ENCODE measurements at places on chromosomes 2 and 18.

DNA sequence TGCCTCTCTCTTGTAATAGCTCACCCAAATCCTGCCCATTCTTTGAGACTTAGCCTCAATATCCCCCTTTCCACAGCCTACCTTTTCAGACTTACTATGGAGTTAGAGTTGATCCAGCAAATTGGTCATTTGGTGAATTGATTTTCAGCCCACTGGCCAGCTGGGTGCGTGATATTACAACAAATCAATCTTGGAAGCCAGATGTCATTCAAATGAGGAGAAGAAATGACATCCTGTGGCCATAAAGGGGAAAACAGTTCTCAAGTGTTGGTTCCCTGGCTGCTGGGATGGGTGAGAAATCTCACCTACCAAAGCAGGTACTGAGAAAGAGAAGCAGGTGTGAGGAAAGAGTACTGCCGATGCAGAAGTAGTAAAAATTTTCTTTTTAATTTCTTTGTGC is 36.7 kb upstream of the FOXI3 start:
- DNase-seq: no peak

DNA sequence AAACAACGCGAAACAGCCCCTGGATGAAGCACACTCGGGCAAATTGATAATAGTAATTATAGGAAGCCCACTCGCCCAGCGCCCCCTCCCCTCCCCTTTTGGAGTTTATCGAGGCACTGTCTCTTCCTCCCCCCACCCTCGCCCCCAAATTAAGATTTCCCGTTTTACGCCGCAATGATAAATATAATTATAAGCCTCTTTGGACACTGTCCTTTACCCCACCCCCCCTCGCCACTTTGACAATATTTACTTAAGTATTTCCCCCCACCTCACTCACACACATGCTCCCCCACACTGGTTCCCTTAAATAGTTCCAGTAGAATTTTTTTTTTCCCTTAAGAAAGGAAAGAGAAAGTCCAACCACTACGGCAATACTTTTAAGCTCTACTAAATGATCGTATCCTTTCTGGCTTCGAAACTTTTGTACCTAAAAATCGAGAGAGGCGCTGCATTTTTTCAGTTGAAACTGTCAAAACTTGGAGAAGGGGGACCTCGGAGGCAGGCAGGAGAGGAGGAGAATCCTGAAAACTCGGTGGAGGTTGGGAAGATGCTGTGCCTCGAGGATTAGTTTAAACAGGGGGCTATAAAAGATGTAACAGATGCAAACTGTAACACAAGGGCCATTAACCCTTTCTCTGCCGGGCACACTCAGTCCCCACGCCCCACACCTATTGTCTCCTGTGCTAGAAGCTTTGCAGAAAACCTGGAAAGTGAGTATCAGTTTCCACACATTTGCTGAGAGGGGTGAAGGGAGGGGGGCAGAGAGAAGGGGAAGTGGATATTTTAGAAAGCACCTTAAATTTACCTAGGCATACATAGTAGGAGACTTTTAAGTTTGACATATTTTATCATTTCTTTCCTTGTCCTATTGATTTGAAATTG is 1.8 kb downstream of the ZEB2 start:
- no peak for DNase-seq

GRCh38 chr2:136239079-136239685 is 121.2 kb upstream of the CXCR4 start:
- no peak for DNase-seq

GRCh38 chr2:15449556-15450236 is 111.4 kb downstream of the NBAS start:
- DNase-seq: no peak

- no peak for DNase-seq
Measured at GRCh38 chr2:174281736-174282135, 33.4 kb upstream of the OLA1 start.

- no peak for DNase-seq
Measured at GRCh38 chr2:10225291-10226037, 77.2 kb upstream of the HPCAL1 start.

DNA sequence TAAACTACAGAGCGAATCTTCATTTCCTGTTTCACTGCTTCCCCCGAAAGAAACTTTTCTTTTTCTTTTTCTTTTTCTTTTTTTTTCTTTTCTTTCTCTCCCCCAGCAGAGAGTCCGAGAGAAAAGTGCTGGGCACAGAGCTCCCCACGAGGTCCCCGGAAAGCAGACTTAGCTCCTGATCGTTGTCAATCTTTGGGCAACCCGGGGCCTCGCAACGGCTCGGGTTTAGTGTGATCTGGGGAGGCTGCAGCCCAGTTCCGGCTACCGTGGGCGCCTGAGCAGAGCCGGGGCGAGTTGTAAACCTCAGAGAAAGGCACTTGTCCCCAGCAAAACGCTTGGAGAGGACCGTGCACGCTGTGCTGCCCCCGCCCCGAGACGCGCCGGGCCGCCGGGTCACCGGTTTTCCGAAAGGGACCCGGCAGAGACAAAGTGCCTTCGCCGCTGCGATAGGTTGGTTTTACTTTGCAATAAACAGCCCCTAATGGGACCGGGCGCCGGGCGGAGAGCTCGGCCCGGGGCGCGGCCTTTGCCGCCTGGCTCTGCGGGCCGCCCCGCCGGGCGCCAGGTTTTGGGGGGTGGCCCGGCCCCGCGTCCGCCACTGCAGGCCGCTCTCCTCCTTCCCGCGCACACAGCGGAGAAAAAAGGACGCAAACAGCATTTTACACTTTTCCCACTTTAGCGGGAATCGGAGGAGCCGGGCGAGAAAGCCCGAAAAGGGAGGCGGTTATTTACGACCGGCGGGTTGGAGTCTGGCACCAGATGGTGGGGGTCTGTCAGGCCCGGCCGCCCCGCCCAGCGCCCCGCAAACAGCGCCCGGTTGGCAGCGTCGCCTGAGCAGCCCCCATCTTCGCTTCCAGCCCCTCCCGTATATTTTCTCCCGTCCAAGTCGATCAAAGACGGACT is 136.0 kb downstream of the INSIG2 start:
- DNase-seq: peak; percentile 40

GRCh38 chr2:46198164-46198883 is 98.9 kb upstream of the EPAS1 start:
- DNase-seq: no peak

DNA sequence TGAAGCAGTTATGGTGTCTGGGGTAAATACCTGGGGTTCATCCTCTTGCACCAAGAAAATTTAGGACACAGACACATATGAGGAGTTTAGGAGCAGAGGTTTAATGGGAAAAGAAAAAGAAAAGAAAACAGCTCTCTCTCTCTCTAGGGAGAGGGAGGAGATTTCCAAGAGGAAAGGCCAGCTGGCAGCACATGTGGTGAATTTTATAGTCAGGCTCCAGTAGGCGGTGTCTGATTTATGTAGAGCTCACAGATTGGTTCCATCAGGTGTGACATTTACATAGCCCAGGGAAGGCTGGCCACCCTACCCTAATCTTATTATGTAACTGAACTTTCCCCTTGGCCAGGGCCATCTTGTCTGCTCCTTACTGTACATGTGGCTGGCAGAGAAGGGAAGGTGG is 297.5 kb upstream of the RGPD4 start:
- DNase-seq: no peak

DNA sequence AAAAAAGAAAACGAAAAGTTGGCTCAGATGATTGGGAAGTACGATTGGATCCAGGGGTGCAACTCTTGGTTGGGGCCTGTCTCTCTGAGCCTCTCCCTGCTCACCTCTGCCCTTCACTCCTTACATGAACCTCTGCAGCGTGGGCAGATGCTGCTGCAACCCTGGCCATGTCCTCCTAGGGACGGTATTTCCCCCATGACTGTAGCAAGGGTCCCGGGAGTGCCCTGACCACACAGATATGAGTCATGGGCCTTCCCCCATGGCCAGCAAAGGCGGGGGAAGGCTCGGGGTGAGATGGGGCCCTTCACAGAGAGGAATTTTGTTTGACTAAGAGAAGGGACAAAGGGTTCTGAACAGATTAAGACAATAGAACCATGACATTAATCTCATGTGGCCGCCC is 129.0 kb downstream of the NCK2 start:
- DNase-seq: peak; percentile 89

GRCh38 chr2:182463760-182464159 is 36.9 kb upstream of the PDE1A start:
- DNase-seq: no peak

GRCh38 chr2:216070195-216070594 is 11.4 kb downstream of the PECR start:
- no peak for DNase-seq

DNA sequence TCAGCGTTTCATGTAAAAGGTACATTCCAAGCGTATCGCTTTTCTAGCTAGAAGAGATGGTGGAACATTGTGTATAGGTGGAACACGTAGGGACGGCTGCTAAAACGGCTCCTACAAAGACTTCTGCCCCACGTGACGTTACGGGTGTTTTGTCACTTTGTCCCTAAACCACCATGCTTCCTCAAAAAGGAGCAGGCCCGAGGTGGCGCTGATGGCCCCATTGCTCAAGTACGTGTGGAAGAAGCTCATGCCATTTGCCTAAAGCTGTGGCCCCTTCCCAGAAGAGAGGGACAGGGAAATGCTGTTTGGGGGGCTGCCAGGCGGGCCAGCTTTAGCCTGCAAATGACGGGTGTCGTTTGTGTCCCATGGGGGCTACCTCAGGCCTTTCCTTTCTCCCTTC is 72.7 kb downstream of the TMEM247 start:
- no peak for DNase-seq

- DNase-seq: no peak
Measured at GRCh38 chr2:147607379-147607778, 237.4 kb upstream of the ACVR2A start.

- no peak for DNase-seq
Measured at GRCh38 chr18:76678248-76678647, 144.1 kb upstream of the ZNF236 start.

All from stimulated activated naive CD8-positive, alpha-beta T cell treated with anti-CD3 and anti-CD28 coated beads, Interleukin-15, amount 100 ng/mL, for 72 hours (primary cell).